ENCODE measurements at places on chromosomes 3 and 15.

- ATAC-seq = no peak
Measured at GRCh38 chr3:180250172-180250571, 213.4 kb upstream of the PEX5L start.

DNA sequence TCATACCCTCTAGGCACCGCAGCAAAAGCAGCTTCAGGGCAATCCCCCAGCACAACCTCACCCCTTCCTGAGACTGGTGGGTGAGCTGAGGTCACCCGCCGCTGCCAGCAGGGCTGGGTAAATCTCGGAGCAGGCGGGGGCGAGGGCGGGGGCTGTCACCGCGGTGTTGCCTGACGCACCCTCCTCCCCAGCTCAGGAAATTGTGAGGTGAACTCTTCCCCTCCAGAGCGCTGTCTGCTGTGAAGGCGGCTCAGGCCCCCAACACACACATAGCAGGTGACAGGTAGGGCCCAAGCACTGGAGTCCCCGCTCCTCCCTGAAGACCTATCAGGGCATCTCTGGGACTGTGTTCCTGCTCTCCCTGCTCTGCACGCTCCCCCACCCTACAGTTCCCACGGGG, 30.2 kb upstream of the FURIN start:
- peak; percentile 3 for ATAC-seq

- no peak for ATAC-seq
Measured at GRCh38 chr15:66832664-66833063, 130.6 kb downstream of the SMAD6 start.

DNA sequence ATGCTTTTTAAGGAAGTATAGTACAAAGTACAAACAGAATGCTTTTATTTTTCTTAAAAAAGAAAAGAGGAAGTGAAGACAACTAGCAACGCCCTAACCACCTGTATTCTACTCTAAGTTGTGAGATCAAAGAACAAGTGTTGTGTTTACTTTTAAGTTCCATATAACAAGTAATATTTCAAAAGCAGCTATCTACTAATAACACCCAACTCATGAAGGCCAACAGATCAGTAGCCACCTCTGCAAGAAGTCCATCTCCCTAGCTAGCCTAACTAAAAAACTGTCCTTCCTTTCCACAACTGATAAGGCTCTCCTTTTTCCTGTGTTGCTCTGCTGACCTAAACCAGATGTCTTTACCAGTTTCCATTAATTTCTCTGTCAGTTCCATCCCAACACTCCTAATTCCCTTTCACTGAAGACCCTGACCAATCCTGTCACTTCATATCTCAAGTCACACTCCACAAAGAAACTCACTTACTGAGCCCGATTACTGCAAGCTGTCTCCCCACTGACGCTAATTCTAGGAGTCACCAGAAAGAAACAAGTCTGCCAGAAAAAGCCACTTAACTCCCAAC, 26.9 kb downstream of the PHC3 start:
- no peak for ATAC-seq

DNA sequence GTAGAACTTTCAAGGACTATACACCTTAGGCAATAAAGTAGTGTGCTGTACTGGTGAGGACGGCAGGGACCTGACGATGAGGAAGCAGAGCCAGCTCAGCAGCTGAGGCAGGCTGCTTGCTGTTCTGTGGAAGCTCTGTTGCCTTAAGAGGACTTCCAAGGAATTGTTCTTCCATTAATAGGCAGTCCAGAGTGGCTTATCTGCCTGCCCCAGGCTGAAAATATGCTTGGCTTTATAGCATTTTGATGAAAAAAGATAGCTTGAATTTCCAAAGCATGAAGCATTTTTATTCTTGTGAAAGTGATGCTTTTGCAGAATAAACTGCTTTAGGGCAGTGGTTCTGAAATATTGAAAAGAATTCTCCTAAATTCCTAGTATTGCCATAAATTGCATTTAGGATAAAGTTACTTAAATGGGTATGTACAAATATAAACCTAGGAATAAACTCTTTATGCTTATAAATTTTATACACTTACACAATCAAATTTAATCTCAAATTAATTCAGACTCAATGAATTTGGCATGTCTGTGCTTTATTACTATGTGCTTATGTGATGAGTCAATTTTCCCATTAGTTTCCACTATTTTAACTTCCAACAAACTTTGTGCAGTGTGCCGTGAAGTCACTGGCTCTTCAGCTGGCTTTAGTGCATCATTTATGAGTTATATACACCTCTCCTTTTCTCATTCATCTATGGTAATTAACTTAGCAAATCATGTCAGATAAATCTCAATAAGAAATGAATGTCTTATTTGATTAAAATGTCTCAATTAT, 231.0 kb upstream of the RASGRP1 start:
- ATAC-seq = no peak

Data from esophagus mucosa (tissue), 1 donor.